ENCODE measurements at places on chromosomes 3 and 15.

DNA sequence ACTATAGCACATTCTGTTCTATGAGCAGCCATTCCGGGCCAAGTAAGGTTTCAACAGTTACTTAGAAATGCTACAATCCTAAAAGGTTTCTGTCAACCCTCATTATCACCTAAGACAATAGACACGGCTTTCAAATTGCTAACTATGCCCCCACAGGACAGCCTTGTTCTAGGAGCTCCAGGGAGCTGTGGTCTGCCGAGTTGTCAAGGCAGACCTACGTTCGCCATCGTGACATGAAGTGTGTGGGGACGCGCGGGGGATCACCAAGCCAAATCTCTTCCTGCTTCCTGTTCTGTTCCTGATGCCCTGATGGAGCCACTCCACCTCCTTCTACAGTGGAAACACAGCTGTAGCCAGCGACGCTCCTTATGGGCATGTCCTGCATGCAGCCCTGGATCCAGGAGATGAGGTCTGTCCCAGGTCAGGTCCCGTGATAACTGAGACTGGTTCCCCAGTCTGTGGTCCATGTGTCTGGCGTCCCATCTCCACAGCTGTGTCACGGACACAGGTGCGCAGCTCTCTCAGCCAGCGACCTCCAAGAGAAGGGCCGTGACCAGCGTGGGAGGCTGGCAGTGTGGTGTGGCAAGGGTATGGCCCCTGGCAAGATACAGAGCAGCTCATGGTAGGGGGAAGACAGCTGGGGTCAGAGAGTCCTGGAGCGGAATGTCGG is 82.8 kb downstream of the PCSK6 start:
- no peak for DNase-seq

GRCh38 chr15:66838202-66838601 is 136.2 kb downstream of the SMAD6 start:
- no peak for DNase-seq

DNA sequence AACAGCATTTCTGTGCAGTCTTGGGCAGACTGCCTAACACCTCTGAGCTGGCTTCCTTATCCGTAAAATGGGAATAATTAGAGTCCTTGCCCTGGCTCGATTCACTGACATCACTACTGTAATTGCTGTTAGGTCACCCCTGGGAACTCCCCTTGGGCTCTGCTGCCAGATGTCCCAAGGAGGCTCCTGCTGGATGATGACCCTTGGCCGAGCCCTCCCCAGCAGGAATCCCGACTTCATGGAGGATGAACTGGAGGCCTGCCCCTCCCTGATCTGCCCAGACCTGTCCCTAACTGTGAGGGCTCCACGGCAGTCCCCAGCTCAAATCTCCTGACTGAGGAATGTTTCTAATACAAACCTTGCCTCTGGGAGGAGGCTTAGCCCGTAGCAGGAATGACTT is 18.0 kb downstream of the ESYT3 start:
- DNase-seq: no peak

DNA sequence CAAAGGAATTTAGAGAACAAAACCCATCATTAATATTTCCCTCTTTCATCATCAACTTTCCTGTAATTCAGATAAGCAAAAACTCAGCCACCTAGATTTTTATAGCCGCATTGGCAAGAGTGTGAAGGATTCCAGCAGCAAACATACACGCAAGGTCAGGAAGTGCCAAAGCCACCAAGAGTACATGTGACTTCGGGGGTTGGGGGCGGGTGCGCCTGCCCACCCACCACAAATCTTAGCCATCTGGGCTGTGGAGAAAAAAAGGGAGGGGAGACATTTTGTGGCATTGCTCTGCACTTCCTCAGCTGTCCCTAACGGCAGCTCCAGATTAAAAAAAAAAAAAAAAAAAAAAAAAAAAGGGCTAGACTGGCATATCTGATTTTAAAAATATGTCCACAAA is 148.4 kb downstream of the TNIK start:
- DNase-seq: no peak

Data from stimulated activated CD8-positive, alpha-beta memory T cell treated with anti-CD3 and anti-CD28 coated beads, Interleukin-2, amount 100 ng/mL, for 48 hours (primary cell).